CD4-positive, alpha-beta T cell treated with Interleukin-10 for 1 hour (primary cell): ENCODE measurements at places on chromosomes 16 and 17.

DNA sequence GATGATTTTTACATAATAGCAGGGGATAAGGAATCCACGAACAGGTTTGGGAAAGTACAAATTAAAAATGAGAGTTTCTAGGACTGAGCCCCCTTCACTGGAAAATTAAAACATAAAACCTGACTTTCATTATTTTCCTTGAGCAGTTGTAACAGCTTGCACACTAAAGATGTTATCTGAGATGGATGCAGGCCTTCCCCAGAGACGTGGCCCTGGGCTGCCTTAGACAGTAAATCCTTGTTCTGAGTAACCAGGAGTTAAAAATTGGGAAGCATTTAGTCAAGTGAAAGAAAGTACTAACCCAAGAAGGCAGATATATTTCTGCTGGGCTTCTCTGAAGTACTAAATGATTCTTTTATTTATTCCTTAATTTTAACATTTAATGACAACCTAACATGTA is 432.2 kb upstream of the KIF2B start:
- DNase-seq: no peak

DNA sequence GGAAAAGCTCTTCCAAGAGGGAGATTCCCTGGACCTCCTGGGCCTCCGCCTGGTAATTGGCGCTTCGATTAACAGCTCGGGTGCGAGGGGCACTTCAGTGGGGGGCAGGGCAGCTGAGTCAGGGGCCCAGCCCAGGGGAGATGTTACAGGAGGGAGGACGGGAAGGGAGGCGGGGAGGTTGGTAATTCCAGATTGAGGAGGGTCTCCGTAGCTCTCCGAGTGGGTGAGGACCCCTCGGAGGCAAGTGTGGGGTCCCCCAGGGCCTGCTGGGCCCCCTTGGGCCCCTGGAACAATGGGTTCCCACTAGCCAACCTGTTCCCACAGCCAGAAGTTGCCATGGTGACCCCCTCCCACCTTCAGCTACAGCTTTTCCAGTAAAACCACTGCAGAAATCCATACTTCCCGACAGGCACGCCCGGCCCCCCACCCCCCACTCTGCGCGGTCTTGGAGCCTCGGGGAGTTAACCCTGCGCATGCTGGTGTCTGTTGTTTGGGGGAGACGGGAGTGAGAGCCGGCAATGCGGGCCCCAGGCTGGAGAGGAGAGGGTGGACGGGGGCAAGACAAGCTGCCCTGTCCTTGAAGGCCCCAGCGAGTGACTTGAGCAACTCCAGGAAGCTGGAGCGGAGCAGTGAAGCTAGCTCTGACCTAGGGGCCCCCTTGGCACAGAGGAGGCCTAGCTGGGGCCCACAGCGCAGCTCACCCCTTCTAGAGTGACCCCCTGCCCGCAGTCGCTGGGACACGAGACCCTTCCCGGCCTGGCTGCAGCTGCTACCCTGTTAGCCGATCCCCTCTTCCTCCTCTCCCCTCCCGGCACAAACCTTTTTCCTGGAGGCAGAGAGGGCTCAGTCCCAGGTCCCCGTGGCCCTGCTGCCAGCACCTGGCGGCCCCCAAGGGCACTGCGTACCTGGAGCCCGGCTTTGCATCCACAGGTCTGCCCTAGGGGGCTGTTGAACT is 37.8 kb downstream of the TMEM235 start:
- DNase-seq: no peak

DNA sequence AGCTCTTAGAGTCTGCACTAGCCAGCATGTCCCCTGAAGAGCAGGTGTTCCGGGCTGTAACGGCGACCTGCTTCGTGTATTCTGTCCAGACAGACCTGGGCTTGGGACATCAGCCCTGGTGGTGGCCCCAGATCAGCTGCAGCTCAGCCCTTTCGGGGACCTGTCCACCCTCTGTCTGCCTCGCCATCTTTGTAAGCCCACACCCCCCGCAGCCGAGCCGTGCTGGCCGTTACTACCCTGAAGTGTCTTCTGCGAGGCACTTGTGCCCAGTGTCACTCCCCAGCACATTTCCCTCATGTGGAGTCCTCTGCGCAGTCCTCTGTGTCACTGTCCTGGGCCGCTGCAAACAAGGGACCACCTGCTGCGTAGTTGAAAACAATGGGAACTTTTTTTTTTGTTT is 10.4 kb downstream of the CARD14 start:
- DNase-seq: no peak

- no peak for DNase-seq
Observed at GRCh38 chr17:38401459-38401858, 26.8 kb upstream of the ARHGAP23 start.

GRCh38 chr17:29713626-29714025 is 90.9 kb upstream of the CORO6 start:
- no peak for DNase-seq

GRCh38 chr17:77429369-77429968 is 288.7 kb downstream of the SEC14L1 start:
- DNase-seq: no peak
